Skin of body (tissue), 3 donors: ENCODE measurements at places on chromosomes 2 and 18. TPM values are rescaled to one million over a fixed set of nuclear protein-coding genes. Genes with fewer than 3 reads are reported as not detected.

The TCF23 gene
- 0.20 TPM for total RNA-seq

The UGT1A3 gene
- not detected for total RNA-seq

The KCNJ13 gene
- total RNA-seq = 0.79 TPM

The NPHP1 gene
- 3.2 TPM for total RNA-seq

The MREG gene
- total RNA-seq = 8.1 TPM

The LBX2 gene
- 0.20 TPM for total RNA-seq

The SRD5A2 gene
- not detected for total RNA-seq

GRCh38 chr2:43905371-43905803 lies 66.6 kb downstream of the ABCG8 start:
- no peak for DNase-seq

DNA sequence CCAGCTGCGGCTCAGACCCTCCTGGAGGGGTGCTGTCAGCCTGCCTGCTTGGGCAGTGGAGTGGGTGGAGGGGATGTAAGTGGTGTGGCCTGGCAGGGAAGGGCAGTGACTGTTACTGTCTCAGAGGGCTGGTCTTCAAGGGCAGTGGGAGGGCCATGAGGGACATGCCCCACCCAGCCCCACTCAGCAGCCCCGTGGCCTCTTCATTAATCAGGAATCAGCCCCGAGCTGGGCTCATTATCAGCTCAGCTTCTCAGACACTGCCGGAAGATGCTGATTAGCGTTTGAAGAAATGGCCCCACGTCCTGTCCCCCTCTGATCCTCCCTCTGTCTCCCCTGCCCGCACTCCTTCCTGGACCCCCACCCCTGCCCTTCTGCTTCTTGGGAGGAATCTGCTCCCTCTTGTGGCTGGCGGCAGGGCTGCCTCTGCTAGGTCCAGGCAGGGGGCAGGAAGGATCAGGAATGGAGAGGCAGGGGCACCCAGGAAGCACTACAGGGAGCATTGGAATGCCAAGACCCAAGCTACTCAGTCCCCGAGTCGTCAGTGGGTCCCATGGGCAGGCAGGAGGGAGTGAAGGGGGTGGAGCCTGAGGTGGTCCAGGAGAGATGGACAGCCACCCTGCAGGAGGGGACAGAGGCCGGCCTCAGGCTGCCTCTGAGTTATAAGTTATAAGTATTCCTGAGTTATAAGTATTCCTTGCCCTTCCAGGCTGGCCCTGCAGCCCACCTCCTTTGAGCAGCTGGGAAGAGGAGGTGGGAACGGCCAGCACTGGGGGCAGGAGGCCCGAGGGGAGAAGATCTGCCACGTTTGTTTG lies 7.0 kb downstream of the ASIC4 start:
- DNase-seq = no peak

GRCh38 chr18:37385846-37386778 lies 179.5 kb downstream of the CELF4 start:
- DNase-seq = no peak

DNA sequence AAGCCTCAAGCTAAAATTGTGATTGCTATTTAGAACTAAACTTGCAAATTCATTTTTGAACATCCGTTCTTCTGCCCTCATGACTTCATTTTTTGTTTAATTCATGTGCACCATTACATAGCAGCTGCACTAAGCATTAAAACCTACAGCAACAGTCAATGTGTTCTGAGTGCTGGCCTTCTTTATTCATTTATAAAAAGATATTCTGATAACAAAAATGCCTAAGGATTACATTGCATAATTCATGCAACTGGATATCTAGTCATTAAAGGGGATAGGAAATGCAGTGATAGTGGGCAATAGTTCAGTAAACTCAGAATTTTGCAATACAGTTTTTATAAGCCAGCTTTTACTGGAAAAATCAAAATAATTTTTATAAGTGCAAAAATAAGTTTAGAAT lies 294.4 kb upstream of the EPC2 start:
- DNase-seq = no peak

DNA sequence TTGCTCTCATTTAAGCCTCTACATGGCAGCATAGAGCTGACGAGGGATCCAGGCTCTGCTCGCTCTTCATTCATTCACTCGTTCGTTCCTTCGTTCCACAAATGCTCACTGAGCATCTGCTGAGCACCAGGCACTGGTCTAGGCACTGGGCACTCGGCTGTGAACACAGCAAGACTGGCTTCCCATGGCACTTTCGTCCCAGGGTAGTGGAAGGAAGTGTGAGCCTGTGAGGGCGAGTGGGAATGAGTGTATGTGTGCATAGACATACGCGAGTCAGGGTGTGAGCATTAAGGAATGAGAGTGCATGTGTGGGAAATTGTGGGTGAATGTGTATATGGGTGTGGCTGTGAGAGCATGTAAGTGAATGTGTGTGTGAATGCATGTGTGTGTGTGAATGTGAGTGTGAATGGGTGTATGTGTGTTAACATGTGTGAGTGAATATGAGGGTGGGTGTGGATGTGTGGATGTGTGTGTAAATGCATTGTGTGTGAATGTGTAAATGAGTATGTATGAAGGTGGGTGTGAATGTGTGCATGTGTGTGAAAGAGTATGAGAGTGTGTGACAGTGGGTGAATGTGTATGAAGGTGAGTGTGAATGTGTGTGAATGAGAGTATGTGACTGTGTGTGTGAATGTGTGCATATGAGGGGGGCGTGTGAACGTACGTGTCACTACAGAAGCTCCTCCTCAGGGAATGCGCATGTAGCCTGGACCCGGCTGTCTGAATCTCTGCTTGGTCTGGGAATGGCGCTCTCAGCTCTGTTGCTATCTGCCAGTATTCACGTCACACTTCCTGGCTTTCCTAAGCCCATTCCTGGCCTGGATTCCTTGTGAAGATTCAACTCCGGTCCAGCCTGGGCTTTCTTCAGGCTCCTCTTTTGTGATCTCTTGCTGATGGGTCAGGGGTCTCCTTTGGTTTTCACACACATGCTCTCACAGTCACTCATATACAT lies 28.8 kb downstream of the SNORC start:
- no peak for DNase-seq

DNA sequence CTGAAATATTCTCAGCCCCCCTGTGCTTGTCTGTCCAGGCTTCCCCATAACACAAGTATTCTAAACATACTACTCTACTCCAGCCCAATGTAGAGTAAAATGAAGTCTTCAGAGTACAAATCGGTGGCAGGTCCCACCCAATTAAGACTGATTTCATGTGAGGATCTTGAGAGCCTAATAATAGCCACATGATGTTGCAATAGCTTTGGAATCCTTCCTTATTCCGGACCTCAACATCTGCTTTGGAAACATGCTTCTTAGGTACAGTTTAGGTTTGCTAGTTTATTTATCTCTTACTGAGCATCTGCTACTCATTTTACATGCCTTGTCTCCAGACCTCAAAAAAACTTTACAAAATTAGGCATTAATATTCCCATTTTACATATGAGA lies 207.3 kb upstream of the RAB6C start:
- DNase-seq = peak; percentile 14

GRCh38 chr2:120508567-120509041 lies 162.7 kb downstream of the INHBB start:
- DNase-seq = no peak

DNA sequence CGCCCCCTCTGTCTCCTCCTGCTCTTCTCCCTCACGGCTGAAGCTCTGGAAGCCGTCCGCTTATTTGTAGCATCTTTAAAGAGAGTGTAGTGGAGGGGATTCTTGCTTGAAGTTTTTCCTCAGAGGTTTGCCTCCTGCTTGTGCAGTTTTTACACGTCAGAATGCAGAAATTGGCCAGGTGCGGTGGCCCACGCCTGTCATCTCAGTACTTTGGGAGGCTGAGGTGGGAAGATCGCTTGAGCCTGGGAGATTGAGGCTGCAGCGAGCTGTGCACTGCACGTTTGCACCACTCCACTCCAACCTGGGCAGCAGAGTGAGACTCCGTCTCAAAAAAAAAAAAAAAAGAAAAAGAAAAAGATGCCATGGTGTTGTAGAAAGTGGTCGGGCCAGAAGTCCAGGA lies 69.0 kb downstream of the ITGB1BP1 start:
- DNase-seq = no peak

GRCh38 chr2:23243073-23243659 lies 141.8 kb upstream of the KLHL29 start:
- DNase-seq = no peak

- no peak for DNase-seq
Measured at GRCh38 chr2:239305771-239306170, 95.0 kb downstream of the HDAC4 start.

DNA sequence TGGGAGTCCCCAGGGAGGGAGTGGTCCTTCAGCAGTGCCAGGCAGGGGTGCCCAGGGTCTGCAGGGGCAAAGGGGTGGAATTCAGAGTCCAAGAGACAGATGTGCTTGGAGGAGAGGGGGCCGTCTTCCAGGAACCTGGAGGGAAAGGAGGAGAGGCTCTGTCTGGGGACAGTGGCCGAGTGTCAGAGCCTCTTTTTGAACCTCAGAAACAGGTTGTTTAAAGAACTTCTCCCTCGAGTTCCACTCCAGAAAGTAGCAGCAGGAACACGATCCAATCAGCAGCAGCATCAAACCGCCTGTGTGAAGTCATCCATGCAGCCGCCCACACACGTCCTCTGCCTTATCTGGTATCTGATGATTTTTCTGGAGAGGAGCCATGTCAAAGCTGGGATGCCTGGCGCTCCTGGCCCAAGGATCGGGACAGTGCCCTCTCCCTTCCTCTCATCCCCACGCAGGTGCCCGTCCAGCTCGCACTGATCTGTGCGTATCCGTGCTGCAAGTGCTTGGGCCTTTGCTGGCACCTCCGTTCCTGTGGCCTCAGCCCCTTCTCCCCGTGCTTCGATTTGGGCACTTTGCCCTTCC lies 205.1 kb downstream of the NDUFA10 start:
- no peak for DNase-seq

- no peak for DNase-seq
Measured at GRCh38 chr2:138949517-138949916, 169.3 kb upstream of the NXPH2 start.

DNA sequence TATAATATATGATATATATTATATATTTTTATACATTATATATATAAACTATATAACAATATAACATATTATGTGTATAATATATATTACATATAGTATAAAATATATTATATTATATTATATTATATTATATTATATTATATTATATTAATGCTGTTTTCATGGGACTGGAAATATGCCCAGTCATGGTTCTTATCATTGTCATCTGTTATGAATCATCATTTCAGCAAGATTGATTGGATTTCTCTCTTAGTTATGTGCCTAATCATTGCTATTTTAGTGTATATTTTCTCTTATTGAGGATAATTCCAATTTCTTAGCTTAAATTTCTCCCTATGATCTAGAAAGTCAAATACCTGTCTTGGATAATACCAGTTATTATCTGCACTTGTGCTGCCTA lies 617.8 kb downstream of the TRIB2 start:
- no peak for DNase-seq

DNA sequence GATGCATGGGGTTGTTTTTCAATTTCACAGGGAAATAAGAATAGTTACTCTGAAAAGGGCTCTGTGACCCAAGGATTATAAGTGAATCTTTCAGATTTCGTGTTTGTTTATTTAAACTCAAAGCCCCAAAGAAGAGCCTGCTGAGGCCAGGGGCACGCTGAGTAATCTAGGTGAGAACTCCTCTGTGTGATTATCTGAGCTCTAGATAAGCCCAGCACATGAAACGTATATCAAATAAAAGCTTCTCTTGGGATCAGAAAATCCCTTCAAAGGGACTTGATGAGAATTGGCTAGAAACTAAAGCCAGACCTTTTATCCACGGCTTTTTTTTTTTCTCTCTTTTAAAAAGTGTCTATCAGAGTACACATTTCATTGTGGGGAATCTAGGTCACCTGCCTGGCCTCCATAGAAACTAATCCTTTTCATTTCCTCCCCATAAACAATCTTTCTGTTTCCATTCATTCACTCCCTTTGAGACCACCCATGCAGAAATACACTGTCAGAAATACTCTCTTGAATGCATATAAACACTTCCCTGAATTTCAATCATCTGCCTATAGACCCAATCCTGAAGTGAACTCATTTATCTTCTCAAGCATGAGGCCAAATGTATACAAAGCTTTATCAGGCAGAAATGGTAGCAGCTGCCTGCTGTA lies 137.4 kb downstream of the RIT2 start:
- DNase-seq = no peak

- no peak for DNase-seq
Measured at GRCh38 chr2:241855888-241856422, 2.7 kb downstream of the PDCD1 start.
